ENCODE measurements at places on chromosomes 3 and 15.

- no peak for DNase-seq
Measured at GRCh38 chr3:148816981-148817525, 10.6 kb upstream of the CPB1 start.

GRCh38 chr3:24351779-24352469 is 142.7 kb downstream of the THRB start:
- peak; percentile 50 for DNase-seq

- no peak for DNase-seq
Measured at GRCh38 chr15:65836665-65837064, 32.6 kb upstream of the RAB11A start.

DNA sequence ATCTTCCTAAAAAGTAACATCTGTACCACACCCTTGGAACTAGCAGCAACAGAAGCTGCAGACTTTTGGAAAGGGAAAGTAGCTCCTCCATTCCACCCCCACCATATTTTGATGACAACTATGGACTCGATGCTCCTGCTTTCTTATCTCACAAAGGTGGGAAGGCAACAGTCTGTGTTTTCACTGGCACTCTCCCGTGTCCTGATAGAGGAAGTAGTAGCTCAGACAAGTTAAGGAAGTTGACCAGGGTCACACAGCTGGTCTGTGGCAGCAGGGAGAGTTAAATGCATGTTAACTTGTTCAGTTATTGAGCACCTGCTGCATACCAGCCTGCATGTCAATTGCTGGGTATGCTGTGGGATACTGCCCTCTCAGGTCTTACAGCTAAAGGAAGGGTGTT is 33.1 kb downstream of the BHLHE40 start:
- DNase-seq: no peak

- DNase-seq: no peak
Measured at GRCh38 chr15:61069394-61070075, 159.6 kb downstream of the RORA start.
